ENCODE measurements at places on chromosomes 3 and 15.

DNA sequence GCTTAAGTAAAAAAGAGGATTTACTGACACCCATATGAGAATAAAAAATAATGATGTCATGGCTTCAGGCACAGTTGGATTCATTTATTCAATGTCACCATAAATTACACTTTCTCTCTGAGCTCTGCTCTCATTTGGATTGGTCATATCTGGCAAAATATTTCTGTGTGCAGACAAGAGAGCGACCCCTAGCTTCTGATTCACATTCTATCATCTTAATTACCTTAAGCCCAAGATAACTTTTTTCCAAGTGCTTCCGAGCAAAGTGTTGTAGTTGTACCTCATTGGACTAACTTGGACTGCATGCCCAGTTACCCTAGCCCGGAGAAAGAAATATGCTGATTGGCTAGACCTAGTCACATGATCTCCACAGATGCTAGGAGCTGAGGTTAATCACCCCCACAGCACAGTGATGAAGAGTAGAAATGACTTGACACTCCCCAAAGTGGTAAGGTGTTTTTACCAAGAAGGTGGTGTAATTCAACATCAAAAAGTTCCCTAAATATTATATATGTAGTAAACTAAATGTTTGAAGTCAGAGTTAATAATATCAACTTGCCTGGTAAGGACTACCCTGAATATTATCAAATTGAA is 552.2 kb upstream of the SUCLG2 start:
- no peak for DNase-seq

DNA sequence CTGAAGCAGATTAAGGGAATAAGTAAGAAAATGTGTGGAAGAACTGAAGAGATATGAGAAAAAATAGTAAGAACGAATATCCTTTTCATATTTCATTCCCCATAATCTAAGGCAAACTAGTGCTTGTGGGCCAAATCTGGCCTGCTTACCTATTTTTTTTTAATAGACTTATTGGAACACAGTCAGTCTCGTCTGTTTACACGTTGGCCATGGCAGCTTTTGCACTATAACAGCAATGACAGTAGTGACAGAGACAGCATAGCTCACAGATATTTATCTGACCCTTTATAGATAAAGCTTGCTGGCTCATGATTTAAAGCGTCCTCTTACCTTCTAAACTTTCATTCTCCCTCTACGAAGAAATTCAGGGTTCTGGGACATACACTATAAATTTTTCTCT is 50.0 kb upstream of the CDAN1 start:
- DNase-seq: no peak

GRCh38 chr3:157586293-157586692 is 83.1 kb upstream of the VEPH1 start:
- DNase-seq: no peak

DNA sequence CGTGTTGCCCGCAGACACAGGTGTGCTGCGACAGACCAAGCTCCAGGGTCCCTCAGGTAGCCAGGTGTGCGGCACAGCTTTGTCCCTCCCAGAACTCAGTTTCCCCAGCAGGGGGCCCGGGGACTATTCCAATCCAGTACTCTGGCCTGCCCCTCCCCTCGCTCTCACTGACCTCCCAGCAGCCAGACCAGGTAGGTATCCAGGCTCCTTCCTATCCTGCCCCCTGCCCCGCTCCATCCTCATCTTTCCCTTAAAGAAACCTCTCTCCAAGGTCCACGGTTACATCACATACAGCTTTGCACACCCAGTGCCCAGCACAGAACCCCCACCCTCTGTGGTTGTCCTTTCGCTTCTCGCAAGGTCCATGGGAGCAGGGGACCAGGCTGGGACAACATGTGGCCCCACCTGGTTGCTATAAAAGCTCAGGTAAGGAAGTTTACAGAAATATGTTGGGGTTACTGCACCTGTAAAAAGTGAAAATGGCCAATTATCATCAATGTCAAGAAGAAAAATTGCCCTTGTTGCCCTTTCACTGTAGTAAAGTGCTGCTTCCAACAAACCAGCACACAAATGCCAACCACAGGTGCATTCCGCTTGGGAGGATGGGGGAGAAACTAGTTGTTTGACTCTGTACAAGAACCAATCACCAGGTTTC is 7.3 kb upstream of the CYP11A1 start:
- DNase-seq: no peak

GRCh38 chr15:60047701-60048100 is 43.6 kb downstream of the FOXB1 start:
- no peak for DNase-seq

Data from transverse colon (tissue), 4 donors.